ENCODE measurements at places on chromosomes 2 and 18.

- peak; percentile 71 for DNase-seq
Observed at GRCh38 chr2:46850742-46851141, 64.9 kb downstream of the MCFD2 start.

DNA sequence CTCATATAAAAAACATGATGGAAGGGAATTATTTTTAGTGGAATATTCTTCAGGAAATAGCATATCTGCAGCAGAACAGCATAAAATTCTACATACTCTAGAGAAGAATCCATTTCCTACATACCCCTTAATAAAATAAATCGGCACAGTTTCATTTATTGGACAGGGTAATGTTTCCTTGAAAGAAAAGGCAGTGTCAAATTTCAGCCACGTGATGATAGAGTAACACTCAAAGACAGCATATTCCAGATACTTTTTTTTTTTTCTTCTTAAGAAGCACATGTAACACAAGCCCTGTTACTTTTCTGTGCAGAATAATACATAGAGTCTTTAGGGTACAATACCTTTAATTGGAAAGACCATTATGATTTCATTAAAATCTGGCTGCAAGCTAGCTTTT lies 204.4 kb downstream of the SRBD1 start:
- DNase-seq = peak; percentile 34

DNA sequence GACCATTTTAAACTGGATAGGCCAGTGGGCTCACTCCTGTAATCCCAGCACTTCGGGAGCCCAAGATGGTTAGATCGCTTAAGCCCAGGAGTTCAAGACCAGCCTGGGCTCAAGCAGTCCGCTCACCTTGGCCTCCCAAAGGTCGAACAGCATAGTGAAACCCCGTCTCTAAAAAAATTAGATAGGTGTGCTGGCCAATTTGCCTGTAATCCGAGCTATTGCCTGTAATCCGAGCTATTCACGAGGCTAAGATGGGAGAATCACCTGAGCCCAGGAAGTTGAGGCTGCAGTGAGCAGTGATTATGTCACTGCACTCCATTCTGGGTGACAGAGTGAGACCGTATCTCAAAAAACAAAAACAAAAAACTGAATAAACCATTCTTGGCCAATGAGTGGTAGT lies 52.6 kb upstream of the EMILIN2 start:
- no peak for DNase-seq

GRCh38 chr2:128245813-128246212 lies 72.9 kb downstream of the HS6ST1 start:
- no peak for DNase-seq

- DNase-seq = no peak
Observed at GRCh38 chr2:186913870-186914269, 64.9 kb upstream of the ZSWIM2 start.

DNA sequence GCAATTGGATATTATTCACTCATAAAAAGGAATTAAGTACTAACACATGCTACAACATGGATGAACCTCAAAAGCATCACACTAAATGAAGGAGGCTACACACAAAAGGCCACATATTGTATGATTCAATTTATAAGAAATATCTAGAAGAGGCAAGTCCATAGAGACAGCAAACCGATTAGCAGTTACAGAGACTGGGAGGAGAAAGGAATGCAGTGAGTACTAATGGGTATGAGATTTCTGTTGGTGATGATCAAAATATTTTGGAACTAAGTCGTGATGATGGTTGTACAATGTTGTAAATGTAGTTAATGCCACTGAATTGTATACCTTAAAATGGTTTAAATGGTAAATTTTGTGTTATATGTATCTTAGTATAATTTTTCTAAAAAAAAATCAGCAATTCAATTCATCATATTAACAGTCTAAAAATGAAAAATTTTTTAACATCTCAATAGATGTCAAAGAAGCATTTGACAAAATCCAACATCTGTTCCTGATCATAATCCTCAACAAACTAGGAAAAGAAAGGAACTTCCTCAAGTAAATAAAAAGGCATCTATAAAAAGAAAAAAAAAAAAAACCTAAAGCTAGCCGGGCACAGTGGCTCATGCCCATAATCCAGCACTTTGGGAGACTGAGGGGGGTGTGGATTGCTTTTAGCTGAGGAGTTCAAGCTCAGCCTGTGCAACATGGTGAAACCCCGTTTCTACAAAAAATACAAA lies 98.1 kb downstream of the TGIF1 start:
- peak; percentile 24 for DNase-seq

- peak; percentile 4 for DNase-seq
Observed at GRCh38 chr18:54878659-54879358, 50.5 kb downstream of the RAB27B start.

DNA sequence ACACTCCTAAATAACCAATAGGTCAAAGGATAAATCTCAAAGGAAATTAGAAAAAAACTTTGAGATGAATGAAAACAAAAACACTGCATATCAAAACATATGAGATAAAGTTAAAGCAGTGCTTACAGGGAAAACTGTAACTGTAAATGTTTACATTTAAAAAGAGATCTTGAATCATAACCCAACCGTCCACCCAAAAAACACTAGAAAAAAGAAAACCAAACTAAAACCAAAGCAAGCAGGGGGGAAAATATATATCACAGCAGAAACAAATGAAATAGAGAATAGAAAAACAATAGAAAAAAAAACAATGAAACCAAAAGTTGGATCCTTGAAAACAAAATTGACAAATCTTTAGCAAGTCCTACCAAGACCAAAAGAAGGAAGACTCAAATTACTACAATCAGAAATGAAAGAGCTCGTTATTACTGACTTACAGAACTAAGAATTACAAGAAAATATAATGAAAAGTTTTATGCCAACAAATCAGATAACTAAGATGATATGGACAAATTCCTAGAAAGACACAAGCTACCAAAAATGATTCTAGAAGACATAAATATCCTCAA lies 65.6 kb downstream of the TLK1 start:
- DNase-seq = no peak

DNA sequence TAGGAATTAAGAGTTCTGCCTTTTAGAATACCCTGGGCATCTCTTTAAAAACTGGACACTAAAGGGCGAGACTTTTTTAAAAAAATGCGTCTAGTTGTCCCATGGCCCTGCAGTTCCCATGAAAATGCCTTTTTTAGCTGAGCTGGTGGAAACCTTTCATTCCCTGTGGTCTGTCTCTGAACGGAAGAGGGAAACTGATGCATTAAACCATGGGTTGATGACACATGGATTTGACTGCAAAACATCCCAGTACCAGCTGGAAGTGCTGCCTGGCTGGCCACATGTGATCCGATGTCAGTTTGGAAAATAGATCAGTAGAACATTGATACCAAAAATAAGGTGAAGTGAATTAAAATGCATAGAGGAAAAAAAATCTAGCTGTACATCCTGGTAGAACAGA lies 129.2 kb downstream of the MYO1B start:
- DNase-seq = peak; percentile 25

GRCh38 chr2:23498943-23499342 lies 114.0 kb downstream of the KLHL29 start:
- DNase-seq = no peak

DNA sequence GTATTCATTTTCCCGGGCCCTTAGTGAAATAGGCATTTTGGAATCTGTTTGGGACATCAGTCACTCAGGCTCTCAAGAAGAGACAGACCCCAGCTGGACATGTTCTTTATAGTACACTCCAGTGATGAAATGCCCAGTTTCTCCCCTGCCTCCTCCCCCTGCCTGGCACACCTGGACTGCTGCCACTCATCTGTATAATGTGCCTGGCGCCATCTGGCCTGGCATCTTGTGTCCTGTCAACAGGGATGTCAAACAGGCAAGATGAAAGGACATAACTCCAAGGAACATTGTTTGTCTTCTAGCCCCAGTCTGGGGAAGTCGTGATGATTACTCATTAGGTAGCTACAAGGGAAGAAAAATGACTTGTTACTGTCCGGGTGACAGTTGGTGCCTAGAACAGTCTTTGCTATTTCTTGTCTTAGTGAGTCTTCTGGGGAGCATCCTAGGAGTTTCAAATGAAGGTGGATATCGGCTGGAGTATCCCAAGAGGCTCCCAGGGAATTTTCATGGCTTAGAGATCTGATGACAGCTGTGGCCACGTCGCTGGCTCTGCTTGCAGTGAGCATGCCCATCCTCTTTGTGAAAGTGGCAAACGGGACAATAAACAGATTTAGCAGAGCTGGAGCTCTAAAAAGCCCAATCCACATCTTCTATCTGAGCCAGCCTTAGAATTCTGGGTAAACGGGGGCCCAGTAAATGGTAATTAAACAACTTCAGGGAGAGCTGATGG lies 153.6 kb downstream of the ALK start:
- DNase-seq = peak; percentile 48

- DNase-seq = no peak
Observed at GRCh38 chr18:26911840-26912239, 46.3 kb upstream of the AQP4 start.

DNA sequence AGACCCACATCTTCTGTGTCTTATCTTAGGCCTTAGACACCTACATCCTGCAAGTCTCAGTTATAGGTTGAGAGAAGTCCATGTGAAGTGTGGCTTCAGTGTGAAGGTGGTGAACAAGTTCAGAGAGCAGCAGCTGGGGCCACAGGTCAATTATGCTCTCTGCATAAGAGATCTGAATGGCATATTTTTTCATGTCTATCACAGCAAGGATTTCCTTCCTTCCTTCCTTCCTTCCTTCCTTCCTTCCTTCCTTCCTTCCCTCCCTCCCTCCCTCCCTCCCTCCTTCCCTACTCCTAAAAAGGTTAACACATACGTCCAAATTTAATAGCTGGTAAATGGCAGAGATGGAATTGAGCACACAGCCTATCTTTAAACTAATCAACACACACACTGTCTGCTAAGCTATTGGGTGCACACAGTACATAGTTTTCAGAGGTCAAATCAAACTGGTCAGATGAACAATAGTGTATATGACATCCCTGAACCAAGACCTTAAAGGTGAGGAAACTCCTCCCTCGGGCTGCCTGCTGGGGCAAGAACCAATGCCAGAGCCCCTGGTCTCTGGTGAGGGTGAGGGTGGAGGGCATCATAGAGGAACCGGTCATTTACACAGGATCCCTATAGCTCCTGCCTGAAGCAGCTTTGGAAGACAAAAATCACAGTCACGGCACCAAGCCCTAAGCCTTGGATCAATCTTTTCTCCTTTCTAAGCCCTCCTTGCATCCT lies 240.9 kb downstream of the ICOS start:
- no peak for DNase-seq
